ENCODE measurements at places on chromosomes 3 and 15.

- no peak for DNase-seq
These were observed 136.2 kb downstream of the SMAD6 start for GRCh38 chr15:66838202-66838601.

- DNase-seq = no peak
These were observed 172.7 kb downstream of the WDR72 start for GRCh38 chr15:53586799-53587198.

- no peak for DNase-seq
These were observed 44.6 kb downstream of the RASGRP1 start for GRCh38 chr15:38520035-38520434.

DNA sequence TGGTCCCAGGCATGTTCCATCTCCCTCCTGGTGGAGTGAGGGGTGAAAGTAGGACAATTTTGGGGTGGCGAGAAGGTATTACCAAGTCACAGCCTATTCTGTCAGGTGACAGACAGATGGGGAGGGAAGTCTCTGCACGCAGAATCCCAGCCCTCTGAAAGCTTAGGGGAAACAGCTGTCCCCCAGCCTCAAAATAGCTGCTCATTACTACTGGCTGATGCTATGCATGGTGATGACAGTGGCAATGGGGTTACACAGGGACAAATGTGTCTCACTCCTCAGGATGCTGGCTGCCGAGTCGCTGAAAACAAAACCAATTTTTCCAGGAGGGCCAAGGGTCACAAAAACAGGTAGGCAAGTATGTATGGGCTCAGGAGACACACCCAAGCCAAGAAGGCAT is 68.8 kb upstream of the OXTR start:
- DNase-seq = no peak

- DNase-seq = no peak
These were observed 50.8 kb upstream of the PPIB start for GRCh38 chr15:64213646-64214045.

All from NCI-H2171 (cell line).